ENCODE measurements at places on chromosomes 1 and 21.

GRCh38 chr1:182330303-182330702, 61.3 kb downstream of the GLUL start:
- no peak for DNase-seq

GRCh38 chr1:107975851-107976250, 10.9 kb upstream of the VAV3 start:
- DNase-seq, result no peak

GRCh38 chr1:242185731-242186130, 186.8 kb upstream of the MAP1LC3C start:
- DNase-seq, result no peak

GRCh38 chr1:210769473-210769872, 364.5 kb downstream of the KCNH1 start:
- no peak for DNase-seq

DNA sequence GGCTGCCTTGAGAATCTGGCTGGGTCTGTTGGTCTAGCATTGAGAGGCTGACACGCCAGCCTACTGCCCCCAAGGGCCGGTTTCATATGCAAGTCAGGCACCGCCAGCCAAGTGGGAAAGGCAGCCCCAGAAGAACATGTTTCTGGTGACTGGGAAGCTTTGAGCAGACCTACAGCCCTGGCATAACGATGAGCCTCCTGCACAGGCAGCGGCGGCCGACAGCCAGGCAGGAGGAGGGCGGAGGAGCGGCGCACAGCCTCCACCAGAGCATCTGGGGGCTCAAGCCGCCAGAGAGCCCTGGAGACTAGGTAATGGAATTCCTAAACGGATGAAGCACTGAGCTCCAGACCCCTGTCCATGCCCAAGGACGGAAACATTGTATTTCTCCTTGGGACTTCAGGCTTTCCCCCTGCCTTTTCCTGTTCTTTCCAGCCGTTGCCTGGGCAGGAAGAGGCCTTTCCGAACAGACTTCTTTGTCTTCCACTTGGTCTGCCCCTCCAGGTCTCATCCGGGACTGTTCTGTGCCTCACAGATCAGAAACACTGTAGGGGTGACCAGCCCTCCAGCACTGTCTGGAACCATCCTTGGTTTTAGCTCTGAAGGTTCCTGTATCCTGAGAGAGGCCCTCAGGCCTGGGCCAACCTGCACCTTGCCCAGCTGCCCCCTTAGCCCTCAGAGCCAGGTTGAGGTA, 59.5 kb downstream of the IRF2BP2 start:
- no peak for DNase-seq

DNA sequence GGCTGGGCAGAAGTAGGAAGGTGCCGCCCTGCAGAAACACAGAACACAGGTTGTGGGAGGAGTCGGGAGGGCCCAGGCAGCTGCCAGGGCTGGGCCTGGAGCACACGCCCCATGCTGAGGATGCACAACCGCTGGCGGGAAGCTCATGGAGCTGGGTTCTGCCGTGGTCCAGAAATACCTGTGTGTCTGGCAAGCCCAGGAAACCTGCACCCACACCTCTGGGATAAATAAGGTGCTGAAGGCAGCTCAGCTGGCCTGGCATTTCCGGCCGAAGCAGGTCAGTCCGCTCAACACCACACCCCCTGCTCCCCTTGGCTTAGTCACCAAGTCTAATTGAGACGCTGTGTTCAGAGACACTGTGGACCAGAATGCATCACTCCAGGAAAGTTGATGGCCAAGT, 32.1 kb downstream of the CTNNBIP1 start:
- no peak for DNase-seq

DNA sequence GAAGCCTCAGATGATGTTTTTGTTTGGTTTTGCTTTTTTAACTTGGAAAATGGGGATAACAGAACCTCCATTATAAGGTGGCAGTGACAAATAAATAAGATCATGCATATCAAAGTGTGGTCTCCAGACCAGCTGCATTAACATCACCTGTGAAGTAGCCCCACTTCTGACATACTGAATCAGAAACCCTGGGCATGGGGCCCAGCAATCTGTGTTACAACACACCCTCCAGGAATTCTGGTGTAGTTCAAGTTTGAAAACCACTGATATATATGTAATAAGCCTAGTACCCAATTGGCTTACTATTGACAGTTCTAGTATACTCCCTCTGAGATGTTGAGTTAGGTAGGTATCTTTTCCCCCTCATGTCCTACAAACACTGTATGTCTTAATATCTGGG, 24.1 kb upstream of the RNF19B start:
- no peak for DNase-seq

DNA sequence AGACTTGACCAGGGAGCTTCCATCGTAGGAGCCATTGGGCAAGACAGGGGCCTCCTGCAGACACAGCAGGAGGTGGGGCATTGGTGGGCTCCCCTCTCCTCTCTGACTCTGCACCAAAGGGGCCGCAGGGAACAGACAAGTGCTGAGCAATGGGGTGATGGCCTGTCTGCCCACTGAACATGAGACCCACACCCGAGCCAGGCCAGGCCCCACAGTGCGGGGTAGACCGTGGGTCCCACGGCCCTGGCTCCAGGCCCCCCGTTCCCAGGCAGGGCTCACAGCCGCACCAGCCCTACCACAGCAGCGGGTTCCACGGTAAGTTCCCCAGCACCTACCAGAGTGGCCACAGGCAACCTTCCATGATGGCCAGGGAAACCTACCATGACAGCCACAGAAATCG, 45.9 kb downstream of the CHD5 start:
- DNase-seq, result no peak
